ENCODE measurements at places on chromosomes 7 and 10. TPM values are rescaled to one million over a fixed set of nuclear protein-coding genes. Genes with fewer than 3 reads are reported as not detected.

Gene SPDYE8
- total RNA-seq, result not detected

- no peak for DNase-seq
Measured at GRCh38 chr7:105323366-105323765, 65.4 kb downstream of the SRPK2 start.

DNA sequence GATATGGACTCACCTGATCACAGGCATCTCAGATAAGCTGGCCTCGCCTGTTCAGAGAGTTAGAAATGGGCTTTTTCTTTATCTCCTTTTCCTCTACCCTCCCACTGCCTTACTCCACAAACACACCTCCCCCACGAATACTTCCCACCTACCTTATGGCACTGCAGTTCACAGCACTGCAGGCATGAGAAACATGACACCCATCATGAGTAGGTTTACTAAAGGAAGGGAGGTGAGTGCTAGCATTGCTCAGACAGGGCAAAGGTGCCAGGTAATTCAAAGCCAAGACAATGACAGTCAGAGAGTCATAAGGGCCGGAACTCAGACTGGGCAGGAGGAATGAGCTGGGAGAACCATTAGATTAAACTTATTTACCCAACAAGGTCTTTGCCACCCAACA lies 220.6 kb downstream of the FAM107B start:
- DNase-seq, result peak; percentile 76

GRCh38 chr7:47518827-47519226 lies 63.1 kb downstream of the TNS3 start:
- no peak for DNase-seq

GRCh38 chr10:121669028-121669374 lies 70.8 kb upstream of the FGFR2 start:
- DNase-seq, result no peak

DNA sequence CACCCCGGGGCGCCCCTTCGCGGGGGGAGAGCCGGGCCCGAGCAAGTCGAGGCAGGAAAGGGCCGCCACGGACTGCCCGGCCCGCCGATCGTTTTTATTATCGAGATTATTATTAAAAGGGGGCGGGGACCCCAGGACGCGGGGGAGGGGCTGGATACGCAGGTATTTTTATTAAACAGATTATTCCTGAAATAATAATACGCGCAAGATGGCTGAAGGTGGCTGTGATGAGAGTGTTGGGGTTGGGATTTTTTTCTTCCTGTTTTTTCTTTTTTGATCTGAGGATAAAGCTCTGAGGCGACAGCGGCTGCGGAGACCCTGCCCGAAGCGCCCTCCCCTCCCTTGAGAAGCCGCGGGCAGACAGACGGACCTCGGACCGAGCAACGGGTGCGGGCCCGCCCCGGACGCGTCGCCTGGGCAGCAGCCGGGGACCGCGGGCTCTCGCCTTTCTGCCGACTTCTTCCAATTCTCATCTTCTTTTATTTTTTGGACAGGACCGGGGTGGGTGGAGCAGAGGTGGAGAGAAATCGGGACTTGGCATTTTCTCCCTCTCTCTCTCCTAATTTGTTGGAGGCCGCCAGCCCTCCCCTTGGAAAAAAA lies 1.4 kb upstream of the TRIM8 start:
- DNase-seq, result peak; percentile 57

GRCh38 chr7:44235066-44235465 lies 34.3 kb downstream of the YKT6 start:
- DNase-seq, result no peak

DNA sequence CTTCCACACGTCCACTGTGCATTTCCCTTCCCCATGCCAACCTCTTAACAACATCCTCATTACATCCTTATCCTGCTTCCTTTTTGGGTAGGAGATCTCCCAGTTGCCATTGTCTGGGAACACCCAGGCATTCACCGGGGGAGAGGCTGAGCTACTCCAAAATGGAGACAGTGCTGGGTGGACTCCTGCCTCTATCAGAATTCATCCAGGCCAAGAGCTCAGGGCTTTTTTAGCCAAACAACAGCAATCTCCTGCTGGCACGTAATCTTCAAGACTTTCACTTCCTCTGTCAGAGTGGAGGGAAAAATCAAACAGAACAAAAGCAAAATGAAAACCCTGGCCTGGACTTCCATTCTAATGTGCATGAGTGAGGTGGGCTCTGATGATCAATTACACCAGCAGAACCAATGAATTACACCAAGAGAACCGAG lies 245.0 kb downstream of the PRPF18 start:
- DNase-seq, result no peak

DNA sequence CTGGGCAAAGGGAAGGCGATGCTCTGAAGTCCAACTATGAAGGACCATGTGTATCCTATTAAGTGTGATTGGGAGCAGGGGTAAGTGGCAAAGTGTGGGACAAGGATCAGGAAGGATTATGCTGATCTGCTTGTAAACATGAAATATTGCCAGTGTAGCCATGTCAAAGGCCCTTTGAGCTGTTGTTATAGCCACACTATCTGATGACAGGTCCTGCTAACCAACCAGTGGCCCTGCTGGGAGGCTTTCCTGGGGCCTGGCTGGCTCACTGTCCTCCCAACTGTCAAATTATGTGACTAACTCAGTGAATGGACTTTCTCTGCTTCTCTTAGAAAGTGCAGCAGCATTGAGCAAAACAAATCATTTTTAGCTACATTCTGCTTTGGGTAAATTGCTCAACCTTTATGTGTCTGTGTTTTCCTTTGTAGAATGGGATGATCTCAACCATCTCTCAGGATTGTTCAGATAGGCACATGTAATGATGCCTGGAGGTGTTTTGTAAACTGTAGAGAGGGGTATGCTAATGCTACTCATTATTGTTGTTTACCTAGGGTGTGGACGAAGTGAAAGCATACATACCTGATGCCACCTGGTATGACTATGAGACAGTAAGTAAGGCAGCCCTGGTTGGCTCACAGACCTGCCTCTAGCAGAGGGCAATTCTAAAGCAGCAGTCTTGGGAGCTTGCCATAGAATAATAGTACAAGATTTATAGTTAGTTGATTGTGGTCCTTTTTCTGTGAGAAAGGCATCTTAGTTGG lies 47.4 kb downstream of the MGAM2 start:
- no peak for DNase-seq
